ENCODE measurements at places on chromosomes 1 and 21. TPM values are rescaled to one million over a fixed set of nuclear protein-coding genes. Genes with fewer than 3 reads are reported as not detected.

DNA sequence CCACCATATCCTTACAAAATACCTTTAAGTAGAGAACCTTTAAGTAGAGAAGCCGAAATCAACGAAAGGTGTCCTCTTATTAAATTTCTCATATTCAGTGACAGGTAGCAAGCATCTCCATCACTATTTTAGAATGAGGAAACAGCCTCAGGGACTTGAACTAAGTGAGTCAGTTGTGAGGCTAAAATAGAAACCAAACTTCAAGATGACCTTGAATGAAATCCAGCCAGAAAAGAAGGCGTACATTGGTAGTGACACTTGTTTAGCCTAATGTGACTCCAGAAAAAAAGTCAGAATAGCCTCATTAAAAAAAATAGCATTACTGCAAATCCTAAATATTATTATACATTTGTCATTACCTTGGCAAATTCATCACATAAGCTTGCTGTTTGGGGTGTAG is 20.1 kb downstream of the RGS8 start:
- DNase-seq = no peak

Gene KDF1
- not detected for total RNA-seq

Gene RNU1-2
- 1,321 TPM for total RNA-seq

DNA sequence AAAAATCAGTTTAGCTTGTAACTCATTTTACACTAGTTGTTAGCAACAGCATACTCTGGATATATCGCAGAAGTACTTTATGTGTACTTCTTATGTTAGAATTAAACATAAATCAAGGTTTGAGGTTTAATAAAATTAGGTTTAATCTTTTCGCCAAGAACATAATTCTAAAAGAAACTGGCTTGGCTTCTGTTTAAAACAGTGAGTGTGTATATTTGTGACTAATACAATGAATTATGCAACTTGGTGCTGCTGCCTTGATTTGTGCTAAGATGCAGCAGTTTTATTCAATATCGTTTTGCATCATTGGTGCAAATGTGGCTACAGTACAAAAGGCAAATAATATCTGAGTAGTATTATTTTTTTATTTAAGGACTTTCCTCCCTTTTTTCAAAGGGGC is 44.8 kb downstream of the USP25 start:
- DNase-seq = no peak

- DNase-seq = no peak
Observed at GRCh38 chr1:24155011-24155782, 12.3 kb upstream of the IL22RA1 start.

DNA sequence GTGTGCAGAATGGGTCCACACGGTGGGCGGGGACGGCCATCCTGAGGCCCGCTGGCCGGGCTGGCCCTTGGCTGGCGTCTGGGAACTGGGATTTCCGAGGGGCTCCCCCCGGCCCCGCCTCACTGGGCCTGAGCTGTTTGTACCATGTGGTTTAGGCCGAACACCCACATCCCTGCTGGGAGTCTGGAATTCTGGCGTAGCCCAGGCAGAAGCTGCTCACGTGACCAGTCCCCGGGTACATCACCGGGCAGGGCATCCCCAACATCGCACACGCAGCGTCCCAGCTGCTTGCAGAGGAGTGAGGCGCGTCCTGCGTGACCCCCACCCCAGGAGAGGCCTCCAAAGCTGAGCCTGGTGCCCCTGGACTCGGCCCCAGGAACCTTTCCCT is 2.1 kb downstream of the KRTAP10-7 start:
- no peak for DNase-seq

Gene CLDN14
- total RNA-seq = not detected

Measured in activated T-cell treated with anti-CD3 and anti-CD28 coated beads, Interleukin-2, amount 50 U/mL, for 4 hours (primary cell).